NCI-H1694 (cell line): ENCODE measurements at places on chromosomes 6 and 20.
A peak's percentile ranks its signal among the peaks of the same experiment; 100 is the strongest.

DNA sequence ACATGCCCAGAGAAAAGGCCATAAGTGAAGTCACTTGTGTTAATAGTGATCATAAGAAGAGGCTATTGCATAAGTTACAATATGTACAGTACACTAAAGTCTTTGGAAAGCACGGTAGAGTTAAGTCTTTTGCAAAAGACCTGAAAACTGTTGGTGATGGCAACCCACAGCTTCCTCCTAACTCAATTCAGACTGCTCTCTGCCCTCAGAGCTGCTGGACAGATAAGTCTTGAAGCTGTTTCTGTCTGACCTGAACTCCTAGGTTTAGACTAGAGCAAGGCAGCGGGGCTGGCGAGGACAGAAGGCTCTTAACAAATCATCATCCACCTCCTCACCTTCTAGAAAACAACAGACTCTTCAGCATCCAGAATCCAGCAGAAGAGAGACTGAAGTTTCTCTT is 125.4 kb downstream of the CD24 start:
- DNase-seq, result no peak

DNA sequence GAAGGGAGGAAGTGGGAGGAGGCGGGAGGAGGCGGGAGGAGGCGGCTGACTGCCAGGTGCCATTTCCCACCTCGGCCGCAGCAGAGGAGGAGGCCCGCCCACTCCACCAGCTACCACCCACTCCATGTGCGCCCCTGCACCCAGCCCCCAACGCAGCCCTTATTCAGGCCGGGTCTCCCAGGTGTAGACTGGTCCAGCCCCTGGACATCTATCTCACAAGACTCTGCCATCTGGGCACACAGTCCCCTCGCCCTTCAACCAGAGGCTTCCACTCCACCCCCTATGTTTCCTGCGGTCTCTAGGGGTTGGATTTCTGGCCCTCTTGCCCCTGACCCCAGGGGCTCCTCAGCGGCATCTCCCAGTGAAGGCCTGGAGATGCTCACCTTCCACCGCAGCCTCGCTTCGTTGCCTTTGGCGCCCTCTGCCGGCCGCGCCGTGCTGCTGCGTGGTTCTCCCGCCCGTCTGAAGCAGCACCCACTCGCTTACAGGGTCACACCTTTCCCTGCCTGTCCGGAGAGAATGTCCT is 32.6 kb upstream of the FAM83D start:
- DNase-seq, result peak; percentile 73

DNA sequence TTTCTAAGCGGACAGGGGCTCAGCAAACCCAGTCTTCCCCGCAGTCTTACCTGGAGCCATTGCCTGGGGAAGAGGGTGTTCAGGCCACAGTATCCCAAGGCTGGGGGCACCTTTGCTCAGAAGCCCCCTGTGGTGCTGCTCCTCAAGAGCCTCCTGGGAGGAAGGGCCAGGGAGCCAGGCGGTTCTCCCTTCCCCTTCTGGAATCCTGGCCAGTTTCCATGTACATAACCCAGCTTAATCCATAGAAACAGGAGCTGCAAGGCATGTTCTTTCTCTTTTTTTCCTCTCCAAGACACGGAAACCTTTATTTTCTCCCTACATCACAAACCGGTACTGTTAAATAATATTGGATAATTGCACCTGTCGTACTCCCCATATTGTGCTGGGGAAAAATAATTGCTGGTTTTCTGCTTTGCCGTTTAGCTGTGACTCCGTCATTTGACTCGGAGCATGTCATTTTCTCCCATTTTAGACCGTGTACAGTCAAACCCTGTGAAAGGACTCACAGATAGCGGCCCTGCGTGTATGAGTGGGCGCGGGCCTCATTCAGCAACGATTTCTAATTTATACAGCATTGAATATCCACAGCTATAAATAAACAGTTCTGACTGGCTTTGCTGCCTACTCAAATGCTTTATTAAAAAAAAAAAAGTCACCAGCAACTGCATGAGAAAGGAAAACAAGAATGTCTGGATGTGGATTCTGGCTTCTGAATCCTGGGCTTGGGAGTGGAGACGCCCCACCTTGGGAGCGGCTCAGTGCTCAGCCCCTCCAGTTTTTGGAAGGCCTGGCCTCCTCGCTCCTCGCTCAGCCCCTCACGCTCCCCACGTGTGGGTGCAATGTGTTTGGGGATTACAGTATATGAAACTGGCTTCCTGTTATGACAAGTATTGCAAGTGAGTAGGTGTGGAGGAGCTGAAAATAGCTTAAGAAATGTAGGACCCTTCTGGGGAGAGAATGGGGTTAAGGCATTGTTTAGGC is 67.3 kb downstream of the ADTRP start:
- DNase-seq, result no peak

GRCh38 chr6:121549736-121550135 is 114.3 kb downstream of the GJA1 start:
- DNase-seq, result no peak

DNA sequence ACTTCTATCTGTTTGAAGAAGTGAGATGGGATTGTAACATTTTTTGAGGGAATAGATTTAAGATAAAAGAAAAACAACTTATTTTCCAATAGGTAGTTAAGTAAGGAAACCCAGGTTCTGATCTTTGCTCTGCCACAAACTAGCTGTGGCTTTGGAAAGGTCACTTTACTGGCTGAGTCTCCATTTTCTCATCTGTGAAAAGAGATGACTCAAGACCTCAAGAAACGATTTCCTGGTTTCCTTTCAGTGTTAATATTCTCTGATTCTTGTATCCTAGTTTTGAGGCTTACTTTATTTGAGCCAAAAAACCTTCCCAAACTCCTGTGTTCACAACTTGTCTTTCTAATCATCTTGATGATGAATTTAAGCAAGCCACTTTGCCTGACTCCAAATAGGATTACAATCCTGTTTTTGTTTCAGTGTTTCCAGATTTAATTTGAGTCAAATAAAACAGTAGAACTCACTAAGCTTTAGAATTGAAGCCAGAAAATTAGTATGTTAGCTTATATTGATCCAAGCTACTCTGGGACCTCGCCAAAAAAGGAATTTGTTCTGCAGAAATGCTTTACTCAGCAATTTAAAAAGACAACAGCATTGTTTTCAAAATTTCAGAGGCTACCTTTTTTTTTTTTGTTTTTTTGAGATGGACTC is 51.1 kb downstream of the ENPP1 start:
- no peak for DNase-seq

GRCh38 chr6:91268941-91269340 is 682.1 kb upstream of the MAP3K7 start:
- no peak for DNase-seq

GRCh38 chr6:142695016-142695415 is 250.0 kb downstream of the HIVEP2 start:
- no peak for DNase-seq

DNA sequence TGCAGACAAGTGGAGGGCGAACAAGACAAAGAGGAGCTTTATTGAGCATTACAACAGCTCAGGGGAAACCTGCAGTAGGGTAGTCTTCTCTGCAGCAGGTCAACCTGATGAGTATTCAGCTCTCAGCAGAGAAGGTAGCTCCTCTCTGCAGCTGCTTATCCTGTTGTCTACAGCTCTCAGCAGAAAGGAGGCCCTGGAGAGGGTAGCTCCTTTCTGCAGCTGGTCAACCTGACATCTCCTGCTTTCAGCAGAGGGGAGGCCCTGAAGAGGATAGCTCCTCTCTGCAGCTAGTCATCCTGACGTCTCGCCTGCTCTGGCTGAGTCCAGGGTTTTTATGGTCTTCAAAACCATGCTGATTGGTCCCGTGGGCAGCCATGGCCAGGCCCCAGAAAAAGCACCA is 113.6 kb downstream of the CD24 start:
- DNase-seq, result no peak

GRCh38 chr6:25156123-25156522 is 123.1 kb upstream of the CARMIL1 start:
- no peak for DNase-seq
